ENCODE measurements at places on chromosomes 12 and 14.

DNA sequence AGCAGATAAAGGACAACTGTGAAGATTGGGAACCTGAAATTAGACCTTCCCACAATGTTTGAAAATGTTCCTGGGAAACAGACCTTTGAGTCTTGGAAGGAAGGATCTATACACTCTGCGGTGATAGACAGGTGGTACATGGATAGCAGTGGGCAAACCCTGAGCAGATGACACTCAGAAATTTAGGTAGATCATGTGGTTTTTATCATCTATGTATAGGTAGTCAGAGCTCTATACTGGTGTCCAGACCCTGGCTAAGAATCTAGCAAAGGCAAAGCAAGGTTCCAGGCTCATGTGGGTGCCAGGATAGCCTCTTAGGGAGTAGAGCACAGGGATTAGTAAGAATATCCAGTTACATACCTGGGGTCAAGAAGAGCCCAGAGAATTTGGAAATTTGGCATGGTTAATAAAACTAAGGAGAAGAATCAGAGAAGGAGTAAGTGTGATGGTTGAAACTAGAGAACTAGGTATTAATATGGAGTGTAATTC lies 331.2 kb upstream of the FBXO33 start:
- DNase-seq, result no peak

GRCh38 chr14:34425095-34425851 lies 36.8 kb downstream of the SPTSSA start:
- no peak for DNase-seq

DNA sequence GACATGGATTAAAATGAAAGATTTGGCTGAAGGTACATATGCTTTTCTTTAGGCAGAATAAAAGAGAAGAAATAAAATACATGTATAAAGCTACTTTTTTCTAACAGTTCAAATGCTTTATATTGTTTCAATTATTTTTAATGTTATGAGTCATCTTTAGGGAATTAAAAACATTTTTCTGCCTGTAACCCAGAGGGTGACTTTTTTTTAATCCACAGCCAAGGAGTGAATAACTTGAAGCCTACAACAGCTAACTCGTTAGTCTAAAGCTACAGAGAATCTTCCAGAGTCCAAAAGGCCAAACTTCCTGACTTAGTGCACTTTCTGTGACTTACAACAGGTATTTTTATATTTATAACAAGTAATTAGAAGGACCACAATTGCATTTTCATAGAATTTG lies 151.6 kb downstream of the SEC23A start:
- DNase-seq, result no peak

DNA sequence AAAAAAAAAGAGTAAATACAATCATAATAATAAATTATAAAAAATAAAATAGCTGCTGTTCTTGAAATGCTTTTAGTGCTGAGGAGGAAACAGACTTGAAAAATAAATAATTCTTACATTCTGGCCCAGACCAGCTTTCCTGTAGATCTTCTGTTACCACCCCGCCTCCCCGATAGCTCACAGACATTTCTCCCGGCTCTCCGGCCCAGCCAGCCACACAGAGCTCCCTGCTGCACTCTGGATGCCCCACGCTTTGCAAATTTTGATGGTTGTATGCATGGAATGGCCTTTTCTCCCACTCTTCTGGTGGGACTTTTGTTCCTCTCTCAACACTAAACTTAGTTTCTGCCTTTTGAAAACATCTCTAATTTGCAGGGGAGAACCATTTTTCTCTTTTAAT lies 249.3 kb downstream of the ATP23 start:
- no peak for DNase-seq

- DNase-seq, result no peak
These were observed 21.3 kb downstream of the GPR68 start for GRCh38 chr14:91223028-91223783.

- no peak for DNase-seq
These were observed 121.3 kb downstream of the PTPRO start for GRCh38 chr12:15443611-15444010.

GRCh38 chr14:101600891-101601605 lies 39.8 kb downstream of the DIO3 start:
- no peak for DNase-seq

Measured in activated T-helper 9 cell treated with anti-CD3 and anti-CD28 coated beads, Interleukin-2, amount 50 U/mL, for 16 hours (primary cell).